ENCODE measurements at places on chromosomes 7 and 10.
A peak's percentile ranks its signal among the peaks of the same experiment; 100 is the strongest.

- DNase-seq: no peak
Measured at GRCh38 chr7:95951997-95952795, 179.8 kb downstream of the DYNC1I1 start.

- DNase-seq: no peak
Measured at GRCh38 chr7:27171637-27172314, 2.3 kb downstream of the HOXA10 start.

DNA sequence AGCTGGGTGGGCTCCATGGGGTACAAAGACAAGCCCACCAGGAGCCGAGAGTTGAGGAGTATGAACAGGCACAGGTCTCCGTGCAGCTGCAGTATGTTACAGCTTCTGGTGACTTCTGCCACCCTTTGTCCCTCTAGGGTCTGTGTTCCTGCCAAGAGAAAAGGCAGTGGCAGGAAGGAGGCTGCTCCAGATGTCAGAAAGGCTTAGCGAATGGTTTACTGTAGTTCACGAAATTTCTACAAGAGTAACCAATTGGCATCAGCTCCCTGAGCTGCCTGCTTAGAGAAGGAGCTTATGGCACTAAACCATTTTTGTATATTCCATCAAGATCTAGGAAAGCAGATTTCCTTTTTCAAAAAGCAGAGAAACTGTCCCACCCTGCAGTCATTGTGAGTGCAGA lies 48.2 kb upstream of the TMEM72 start:
- no peak for DNase-seq

GRCh38 chr10:26423722-26424121 lies 14.4 kb upstream of the APBB1IP start:
- no peak for DNase-seq

DNA sequence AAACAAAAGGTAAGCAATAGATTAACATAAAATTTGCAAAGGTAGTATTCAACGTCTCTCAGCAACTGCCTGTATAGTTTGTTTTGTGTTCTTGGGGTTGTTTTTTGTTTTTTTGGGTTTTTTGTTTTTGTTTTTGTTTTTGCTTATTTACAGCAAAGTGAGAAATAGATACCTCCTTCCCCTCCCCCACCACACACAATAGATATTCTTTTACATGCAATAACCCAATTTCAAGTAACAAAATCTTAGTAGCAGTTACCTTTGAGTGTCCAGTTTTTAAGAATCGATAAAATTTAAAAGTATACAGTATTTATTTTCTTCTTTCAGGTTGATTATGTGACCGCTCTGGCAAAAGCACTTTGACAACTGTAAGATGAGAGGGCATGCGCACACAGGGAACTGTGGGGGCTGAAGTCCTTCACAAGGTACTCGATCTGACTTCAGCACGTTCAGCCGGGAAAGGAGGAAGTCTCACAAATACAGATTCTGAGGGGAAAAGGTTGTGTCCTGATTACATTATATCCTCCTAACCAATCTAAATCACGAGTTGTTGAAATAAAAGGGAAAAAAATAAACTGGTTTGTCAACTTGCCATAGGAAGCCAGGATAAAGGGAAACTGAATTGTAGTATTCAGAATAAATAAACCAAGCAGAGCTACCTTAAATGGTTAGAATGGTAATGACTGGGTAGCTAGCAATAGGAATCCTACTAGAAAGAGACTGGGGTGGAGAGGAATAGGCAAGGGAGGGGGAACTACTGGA lies 47.8 kb downstream of the CPEB3 start:
- DNase-seq: no peak

- DNase-seq: no peak
Measured at GRCh38 chr10:69279110-69279509, 814 bp downstream of the HK1 start.

- DNase-seq: no peak
Measured at GRCh38 chr7:38962028-38962427, 15.7 kb upstream of the POU6F2 start.

- no peak for DNase-seq
Measured at GRCh38 chr7:66355756-66356155, 150.6 kb downstream of the TPST1 start.

DNA sequence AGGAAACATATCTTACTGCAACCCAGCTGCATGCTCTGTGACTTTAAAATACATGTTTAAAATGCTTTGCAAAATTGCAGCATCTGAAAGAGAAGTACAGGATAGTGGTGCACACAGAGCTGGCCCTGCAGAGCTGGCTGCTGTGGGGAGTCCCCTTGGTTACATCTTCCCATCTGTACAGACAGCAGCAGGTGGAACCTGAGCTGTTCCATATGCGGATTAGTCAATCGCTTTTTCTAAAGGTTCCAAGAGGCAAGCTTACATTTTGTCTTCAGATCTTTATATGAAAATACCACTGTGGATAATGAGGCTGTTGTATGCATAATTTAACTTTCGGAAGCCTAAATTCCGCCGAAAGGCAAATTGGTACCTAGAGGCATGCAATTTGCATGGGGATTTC lies 444.1 kb downstream of the NRG3 start:
- DNase-seq: no peak

DNA sequence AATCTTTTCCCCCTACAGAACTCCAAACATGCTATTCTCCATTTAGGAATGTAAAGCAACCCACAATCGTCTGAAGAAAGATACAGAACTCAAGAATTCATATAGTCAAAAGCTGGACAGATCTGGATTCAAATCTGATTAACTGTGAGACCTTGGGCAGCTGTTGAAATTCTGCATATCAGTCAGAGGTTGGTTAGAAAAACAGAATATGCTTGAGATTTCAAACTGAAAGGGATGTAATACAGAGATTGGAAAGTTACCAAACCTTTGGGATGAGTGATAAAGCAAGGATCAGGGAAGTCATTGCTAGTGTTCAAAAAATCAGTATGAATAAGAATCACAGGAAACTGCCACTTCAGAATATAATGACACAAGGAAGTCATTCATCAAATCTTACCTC lies 406.6 kb downstream of the HTR7 start:
- DNase-seq: no peak

DNA sequence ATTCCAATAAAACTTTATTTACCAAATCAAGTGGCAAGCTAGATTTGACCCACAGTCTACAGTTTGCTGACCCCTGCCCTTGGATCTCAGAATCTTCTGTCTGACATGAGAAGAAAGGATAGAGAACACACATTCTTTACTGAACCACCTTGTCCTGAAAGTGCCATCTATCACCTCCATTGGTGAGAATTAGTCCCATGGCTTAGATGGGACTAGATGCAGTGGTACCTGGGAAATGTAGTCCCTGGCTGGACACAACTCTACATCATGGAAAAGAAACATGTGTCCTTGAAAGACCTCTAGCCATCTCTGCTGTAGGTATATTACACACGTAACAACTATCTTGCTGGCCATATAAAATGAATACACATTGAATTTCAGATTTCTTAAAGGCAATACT lies 336.2 kb downstream of the LHFPL3 start:
- DNase-seq: no peak

GRCh38 chr7:50261593-50261992 lies 42.9 kb upstream of the IKZF1 start:
- DNase-seq: no peak

- DNase-seq: no peak
Measured at GRCh38 chr10:93766918-93767317, 9.2 kb downstream of the LGI1 start.

DNA sequence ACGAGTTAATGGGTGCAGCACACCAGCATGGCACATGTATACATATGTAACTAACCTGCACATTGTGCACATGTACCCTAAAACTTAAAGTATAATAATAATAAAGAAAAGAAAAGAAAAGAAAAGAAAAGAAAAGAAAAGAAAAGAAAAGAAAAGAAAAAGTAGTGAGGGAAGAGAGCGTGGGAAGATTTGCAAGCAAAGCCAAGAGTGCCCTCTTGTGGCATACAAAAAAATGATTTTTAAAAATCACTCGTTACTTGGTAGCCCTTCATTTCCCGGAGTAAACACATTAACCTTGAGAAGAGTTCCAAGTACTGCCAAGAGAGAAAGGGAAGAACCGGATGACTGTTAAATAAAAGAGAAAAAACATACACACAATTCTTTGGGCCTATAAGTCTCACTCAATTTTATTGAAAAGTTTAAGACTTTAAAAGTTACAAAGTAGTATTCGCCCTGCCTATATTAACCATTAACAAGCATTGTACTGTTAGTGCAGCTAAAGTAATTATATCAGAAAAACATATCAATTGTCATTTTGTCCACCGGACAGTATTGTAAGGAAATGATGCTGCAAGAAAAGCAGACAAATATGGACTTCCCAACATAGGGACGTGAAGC lies 6.2 kb upstream of the CH25H start:
- no peak for DNase-seq

DNA sequence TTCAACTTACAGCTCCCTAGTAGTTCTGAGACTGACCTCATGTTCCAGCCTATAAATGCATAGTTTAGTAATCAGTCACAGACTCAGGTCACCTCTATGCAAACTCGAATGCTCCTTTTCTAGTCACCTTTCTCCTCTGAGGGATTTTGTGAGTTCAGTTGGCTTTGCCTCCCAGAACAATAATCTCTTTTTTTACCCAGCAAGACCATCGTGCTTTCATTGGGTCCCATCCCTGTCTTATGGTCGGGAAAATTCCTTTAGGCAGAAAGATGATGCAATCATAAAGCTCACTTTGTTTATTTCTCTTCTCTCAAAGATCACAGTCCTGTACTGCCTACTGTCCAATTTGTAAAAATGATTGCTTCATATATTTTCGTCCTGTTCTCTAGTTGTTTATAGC lies 38.4 kb downstream of the TWIST1 start:
- DNase-seq: no peak

GRCh38 chr7:84908196-84908793 lies 278.6 kb downstream of the SEMA3D start:
- DNase-seq: no peak

DNA sequence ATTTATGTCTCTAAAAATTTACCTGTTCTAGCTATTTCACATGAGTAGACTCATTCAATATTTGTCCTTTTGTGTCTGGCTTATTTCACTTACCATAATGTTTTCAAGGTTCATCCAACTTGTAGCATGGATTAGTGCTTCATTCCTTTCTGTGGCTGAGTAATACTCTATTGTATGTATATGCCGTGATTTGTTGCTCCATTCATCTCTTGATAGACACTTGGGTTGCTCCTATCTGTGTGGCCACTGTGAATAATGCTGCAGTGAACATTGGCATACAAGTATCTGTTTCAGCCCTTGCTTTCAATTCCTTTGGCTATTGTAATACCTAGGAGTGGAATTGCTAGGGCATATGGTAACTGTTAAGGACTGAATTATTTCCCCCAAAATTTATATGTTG lies 86.9 kb downstream of the VWC2 start:
- DNase-seq: no peak

DNA sequence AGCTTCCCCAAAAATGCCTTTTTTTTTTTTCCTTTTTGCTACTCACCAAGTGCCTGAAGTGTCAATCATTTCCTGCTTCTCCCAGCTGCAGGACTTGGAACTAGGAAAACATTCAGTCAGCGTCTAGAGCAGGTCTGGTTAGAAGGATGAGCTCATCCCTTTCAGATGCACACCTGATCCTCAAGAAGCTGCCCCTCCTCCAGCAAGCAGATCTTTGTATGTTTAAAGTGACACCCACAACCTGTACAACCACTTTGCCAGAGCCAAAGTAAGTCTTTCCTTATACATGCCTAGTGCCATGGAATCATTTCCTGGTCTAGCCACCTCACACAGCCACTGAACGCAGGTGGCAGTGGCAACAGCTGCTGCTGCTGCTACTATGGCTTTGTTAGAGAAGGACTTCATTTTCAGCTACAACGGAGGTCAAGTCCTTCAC lies 10.4 kb upstream of the USP54 start:
- DNase-seq: no peak

- no peak for DNase-seq
Measured at GRCh38 chr7:88185650-88186049, 34.2 kb downstream of the SRI start.

DNA sequence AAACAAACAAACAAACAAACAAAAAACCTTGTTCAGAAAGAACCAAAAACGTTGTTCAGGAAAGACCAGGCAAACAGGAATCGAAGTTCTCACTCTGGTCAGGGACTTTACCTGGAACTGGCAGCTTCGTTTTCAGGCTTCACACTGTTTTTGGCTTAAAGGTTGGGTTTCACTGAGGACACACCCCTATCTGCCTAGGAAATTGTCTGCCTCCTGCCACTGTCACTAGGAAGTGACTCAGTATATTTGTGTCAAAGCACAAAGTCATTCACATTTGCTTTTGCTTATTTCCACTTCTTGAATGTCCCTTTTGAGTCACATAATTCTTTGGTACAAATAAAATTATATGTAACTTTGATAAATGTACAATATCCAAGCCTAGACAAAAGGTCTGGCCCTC lies 37.9 kb downstream of the PNLIPRP3 start:
- DNase-seq: no peak

DNA sequence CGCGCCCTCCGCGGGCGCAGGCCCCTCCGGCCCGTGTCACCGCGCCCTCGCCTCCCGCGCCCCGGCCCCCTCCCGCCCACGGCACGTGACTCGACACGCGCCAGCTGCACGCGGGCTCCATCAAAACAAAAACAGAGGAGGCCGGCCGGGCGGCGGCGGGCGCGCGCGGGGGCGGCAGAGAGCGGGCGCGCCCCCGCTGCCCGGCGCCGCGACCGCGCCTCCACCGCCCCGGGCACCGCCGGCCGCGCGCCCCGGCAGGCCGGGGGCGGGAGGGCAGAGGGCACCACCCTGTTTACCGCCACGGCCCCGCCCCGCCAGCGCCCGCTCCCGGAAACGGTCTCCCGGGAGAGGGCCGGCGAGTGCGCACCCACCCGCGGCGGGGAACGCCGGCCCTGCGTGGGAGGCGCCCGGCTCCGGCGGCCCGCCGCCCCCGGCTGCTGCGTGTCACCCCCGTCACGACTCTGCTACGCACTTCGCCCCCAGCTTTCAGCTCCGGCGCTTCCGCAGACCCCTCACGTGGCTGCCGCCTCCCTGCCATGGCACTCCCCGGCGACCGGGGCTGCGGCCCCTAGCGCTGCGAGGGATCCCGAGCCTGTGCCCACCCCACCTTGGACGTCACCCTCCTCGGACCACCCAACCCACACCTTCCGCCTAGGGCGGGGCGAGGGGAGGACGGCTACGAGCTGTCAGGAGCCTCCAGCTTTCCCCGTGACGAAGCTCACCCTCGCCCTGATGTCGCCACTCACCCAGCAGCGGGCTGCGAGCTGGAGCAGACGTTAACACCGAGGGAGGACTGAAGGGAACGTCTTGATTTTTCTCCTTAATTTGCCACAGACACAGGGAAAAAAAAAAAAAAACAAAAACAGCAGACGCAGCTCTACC lies 221.6 kb upstream of the MKLN1 start:
- DNase-seq: peak; percentile 52

DNA sequence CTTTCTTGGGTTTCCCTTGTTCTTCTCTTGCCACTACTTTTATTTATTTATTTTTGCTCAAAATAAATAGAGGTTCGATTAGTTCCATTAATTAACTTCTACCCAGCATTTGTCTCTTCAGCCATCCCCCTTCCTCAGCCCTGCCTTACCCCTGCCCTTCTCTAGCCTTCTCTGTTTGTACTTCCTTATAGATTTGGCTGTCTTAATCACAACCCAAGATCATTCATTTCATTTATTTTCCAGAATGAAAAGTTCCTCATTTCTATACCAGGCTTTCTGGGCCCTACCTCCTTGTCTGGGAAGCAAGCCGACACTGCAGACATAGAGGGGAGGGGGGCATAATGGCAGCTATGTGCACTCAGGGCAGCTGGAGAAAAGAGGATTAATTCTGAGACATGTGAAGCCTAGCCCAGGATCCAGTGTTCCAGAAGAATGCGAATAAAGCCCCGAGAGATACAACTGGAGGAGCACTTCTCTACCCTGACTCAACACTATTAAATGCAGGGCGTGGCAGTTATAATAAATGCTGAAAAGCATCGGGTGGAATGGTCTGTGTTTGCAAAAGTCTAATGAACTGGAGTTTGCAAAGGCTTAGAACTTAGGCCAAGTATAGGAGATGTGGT lies 6.4 kb upstream of the PDCD4 start:
- DNase-seq: no peak

GRCh38 chr7:144728551-144728950 lies 107.3 kb downstream of the TPK1 start:
- DNase-seq: no peak

All from activated T-helper 1 cell treated with anti-CD3 and anti-CD28 coated beads, Interleukin-2, amount 50 U/mL, for 16 hours (primary cell).